Nephron progenitor cell (in vitro differentiated cells): ENCODE measurements at places on chromosomes 1 and 21.

- peak; percentile 98 for DNase-seq
Observed at GRCh38 chr1:30801771-30802198, 44.2 kb upstream of the LAPTM5 start.

DNA sequence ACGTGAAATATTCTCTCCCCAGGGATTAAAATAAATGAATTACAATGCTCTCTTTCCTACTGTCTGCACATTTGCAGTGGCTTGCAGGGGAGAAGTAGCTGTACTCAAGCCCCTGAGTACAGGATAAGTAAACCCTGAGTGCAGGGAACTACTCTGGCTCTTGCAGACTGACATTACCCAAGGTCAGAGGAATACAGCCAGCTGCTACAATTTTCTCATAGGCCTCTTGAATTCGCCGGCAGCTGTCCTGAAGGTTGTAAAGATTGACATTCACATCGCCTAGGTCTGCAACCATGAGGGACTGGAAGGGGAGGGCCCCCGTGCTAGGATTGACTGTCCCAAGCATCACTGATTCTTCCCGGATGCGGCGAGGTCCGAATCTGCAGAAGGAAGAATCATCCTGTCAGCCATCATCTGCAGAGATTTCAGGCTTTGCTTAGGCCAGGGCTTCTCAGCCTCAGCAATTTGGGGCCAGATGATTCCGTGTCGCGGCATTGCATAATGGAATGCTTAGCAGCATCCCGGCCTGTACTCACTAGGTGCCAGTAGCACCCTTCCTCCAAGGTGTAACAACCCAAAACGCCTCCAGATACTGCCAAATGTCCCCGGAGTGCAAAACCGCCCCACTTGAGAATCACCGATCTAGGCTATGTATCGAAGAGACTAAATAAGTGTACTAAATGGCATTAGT is 1.7 kb downstream of the AGMAT start:
- DNase-seq, result no peak

- DNase-seq, result no peak
Observed at GRCh38 chr1:195096051-195096521, 1512.2 kb downstream of the KCNT2 start.

- no peak for DNase-seq
Observed at GRCh38 chr1:197692965-197693364, 82.3 kb downstream of the DENND1B start.

GRCh38 chr1:248165186-248165585 is 9.4 kb upstream of the OR2M2 start:
- DNase-seq, result no peak

DNA sequence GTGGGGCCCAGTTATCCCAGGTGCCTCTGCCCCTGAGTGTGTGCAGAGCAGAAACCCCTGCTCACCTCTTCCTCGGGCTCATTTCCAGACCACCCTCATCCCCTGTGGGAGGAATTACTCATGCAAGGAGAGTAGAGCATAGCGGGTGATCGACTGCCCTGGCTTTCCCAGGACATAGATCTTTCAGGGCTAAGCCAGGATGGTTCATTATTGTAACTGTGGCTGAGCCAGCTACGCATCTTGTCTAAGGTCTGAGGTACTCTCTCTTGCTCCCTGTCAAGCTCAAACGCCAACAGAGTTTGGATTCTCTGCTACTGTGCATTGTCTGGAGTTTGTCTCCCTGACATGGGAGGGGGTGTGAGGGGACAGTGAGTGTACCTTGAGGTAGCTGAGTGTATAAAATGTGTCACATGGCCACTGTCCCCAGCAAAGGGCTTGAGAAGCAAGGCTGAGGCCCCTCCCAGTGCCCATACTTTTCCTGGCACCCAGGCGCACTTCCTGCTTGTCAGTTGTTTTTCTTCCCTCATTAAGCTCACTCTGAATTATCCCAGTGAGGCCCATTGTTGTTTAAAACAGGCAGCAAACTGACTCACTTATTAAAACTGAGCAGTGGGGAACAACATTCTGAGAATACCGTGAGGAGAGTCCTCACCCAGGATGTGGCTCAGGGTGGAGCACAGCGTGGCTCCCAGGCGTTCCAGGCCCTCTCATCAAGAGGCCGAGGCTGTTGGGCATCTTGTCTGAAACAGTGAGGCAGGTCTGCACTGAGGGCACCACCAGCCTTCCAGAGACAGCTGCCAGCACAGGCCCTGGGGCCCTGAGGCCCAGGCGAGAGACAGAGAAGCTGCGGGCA is 92.9 kb downstream of the LAMC2 start:
- DNase-seq, result peak; percentile 35

- DNase-seq, result no peak
Observed at GRCh38 chr1:185721553-185721952, 12.6 kb upstream of the HMCN1 start.

- no peak for DNase-seq
Observed at GRCh38 chr1:7567376-7567775, 203.7 kb upstream of the VAMP3 start.

DNA sequence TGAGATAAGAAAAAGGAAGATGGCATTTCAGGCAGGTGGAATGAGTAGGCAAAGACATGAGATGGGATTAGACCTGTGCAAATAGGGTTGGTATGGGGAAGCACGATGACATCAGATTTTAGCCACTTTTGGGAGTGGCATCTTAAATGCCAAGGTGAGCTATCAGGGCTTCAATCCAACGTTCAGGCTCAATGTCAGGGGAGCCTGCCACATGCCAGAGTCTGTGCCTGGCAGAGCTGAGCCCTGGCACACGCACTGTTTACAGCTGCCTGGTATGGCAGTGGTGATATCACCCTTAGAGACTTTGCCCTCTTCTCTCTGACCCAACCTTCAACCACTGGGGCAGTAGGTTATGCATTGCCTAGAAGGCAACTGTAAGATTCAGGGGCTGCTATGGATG is 1.1 kb upstream of the GUCA2B start:
- DNase-seq, result no peak

DNA sequence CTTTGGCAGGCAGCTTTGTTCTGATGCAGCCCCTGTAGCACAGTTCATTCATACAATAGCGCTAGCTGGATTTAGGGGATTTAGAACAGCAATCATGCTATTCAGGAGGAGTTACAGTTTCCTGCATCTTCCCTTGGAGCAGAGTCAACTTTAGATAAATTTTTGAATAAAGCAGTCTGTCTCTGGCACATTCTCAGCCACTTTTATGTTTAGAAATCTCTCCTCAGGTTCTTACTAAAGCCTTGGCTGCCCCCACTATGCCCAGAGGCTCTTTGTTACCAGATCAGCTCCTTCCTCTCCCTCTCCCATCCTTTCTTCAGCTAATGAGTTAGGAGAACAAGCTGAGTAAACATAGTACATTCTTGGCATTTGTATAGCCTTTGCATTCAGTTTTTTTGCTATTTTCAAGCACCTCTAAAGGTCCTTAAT is 17.0 kb upstream of the PIGC start:
- DNase-seq, result no peak

DNA sequence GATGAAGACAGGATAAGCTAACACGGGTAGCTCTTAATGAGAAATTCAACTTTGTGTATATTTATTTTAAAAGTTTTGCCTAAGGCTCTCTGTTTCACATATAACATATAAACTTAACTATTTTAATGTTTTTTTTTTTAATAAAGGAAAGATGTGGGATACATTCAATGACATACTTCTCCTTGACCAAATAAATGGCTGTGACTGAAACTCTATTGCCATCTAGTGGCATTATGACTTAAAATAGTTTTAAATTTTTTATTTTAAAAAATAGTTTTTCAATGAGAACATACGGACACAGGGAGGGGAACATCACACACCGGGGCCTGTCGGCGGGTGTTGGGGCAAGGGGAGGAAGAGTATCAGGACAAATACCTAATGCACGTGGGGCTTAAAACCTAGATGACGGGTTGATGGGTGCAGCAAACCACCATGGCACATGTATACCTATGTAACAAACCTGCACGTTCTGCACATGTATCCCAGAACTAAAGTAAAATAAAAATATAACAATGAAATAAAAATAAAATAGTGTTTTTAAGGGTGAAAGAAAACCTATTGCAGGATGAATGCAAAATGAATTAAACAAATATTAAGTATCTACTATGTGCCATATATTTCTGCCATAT is 83.4 kb downstream of the LYST start:
- DNase-seq, result no peak

DNA sequence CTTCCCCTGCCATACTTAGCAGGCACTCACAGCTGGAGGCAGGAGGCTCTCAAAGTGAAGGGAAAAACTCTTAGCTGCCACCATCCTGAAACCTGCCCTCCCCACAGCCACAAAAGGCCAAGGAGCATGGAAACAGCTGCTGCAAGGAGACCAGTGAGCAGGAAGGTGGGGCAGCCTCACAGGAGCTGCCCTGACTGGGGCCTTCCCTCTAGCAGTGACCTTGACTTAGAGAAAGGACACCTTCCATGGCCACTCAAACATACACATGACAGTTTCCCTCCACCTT is 126.3 kb downstream of the HIVEP3 start:
- DNase-seq, result no peak

DNA sequence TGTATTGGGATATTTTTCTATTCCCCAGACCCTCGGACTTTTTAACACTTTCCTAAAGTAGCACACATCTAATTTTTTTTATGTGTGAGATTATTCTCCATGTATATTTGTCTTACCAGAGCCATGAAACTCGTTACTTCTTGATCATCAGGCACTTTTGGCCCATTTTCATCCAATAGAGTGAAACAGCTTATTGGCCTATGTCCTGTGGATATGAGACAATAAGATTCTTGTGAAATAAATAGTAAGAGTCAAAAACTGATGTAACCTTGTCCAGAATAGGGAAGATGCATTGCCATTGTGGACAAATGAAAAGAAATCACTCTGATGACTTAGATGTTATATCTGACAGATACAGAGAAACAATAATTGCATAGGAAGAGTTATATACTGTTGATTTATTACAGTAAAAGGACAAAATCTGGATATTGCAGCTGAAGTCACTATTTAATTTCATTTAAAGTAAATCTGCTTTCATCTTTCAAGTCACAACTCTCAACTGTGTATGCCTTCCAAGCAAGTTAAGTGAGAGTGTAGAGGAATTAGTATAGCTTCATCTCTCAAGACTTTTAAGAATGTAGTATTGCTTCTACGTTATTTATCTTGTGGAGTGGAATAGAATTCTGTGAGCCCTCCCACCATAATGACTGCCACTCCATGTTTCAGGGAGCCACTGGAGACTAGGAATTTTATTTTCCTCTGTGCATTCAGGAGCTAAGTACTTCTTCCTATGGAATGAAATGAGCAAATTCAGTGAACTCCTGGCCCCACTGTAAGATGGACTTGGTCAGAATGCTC is 86.9 kb downstream of the ADAMTS1 start:
- no peak for DNase-seq

GRCh38 chr1:64215576-64215975 is 12.2 kb downstream of the UBE2U start:
- DNase-seq, result no peak

GRCh38 chr1:168608796-168609715 is 32.7 kb downstream of the XCL1 start:
- peak; percentile 46 for DNase-seq

GRCh38 chr1:106907795-106908194 is 148.7 kb upstream of the PRMT6 start:
- DNase-seq, result no peak

DNA sequence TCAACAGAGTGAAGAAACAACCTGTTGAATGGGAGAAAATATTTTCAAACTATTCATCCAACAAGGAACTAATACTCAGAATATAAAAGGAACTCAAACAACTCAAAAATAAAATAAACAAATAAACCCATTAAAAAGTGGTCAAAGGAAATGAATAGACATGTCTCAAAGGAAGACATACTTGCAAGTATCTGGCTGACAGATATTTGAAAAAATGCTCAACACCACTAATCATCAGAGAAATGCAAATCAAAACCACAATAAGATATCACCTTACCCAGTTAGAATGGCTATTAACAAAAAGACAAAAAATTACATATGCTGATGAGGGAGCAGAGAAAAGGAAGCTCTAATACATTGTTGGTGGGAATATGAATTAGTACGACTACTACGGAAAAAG is 38.2 kb downstream of the TNFSF4 start:
- DNase-seq, result no peak
